Activated CD4-positive, alpha-beta memory T cell treated with anti-CD3 and anti-CD28 coated beads for 36 hours (primary cell): ENCODE measurements at places on chromosomes 12 and 14. TPM values are rescaled to one million over a fixed set of nuclear protein-coding genes. Genes with fewer than 3 reads are reported as not detected.

BHLHE41 gene
- total RNA-seq = not detected

LRTM2 gene
- not detected for total RNA-seq

CCDC197 gene
- total RNA-seq = 0.69 TPM

COX8C gene
- not detected for total RNA-seq

MYBPC1 gene
- not detected for total RNA-seq

DBX2 gene
- not detected for total RNA-seq

OTOGL gene
- total RNA-seq = not detected

DNA sequence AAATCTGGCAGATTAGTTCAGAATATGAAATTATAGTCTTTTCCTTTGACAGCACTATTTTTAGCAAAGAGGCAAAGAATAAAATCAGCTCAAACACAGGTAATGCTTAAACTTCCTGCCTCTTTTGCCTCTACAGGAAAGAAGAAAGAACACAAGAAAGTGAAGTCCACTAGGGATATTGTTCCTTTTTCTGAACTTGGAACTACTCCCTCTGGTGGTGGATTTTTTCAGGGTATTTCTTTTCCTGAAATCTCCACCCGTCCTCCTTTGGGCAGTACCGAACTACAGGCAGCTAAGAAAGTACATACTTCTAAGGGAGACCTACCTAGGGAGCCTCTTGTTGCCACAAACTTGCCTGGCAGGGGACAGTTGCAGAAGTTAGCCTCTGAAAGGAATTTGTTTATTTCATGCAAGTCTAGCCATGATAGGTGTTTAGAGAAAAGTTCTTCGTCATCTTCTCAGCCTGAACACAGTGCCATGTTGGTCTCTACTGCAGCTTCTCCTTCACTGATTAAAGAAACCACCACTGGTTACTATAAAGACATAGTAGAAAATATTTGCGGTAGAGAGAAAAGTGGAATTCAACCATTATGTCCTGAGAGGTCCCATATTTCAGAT lies 17.4 kb downstream of the TMPO start:
- H3K4me1 ChIP-seq = peaks cover 4% of the 10 kb centered on the region
- H3K27ac ChIP-seq = no peak overlapping the region
- DNase-seq = no peak

GRCh38 chr14:45893127-45893526 lies 640.1 kb upstream of the MIS18BP1 start:
- H3K4me1 ChIP-seq = no peaks in the 10 kb centered on the region
- no peak overlapping the region for H3K4me3 ChIP-seq
- no peak overlapping the region for H3K27ac ChIP-seq
- no peaks in the 10 kb centered on the region for H3K36me3 ChIP-seq
- no peak for DNase-seq
- no peaks in the 10 kb centered on the region for H3K27me3 ChIP-seq

GRCh38 chr12:8867786-8868185 lies 45.4 kb downstream of the A2ML1 start:
- no peak overlapping the region for H3K27ac ChIP-seq
- no peak overlapping the region for H3K4me3 ChIP-seq
- DNase-seq = no peak

DNA sequence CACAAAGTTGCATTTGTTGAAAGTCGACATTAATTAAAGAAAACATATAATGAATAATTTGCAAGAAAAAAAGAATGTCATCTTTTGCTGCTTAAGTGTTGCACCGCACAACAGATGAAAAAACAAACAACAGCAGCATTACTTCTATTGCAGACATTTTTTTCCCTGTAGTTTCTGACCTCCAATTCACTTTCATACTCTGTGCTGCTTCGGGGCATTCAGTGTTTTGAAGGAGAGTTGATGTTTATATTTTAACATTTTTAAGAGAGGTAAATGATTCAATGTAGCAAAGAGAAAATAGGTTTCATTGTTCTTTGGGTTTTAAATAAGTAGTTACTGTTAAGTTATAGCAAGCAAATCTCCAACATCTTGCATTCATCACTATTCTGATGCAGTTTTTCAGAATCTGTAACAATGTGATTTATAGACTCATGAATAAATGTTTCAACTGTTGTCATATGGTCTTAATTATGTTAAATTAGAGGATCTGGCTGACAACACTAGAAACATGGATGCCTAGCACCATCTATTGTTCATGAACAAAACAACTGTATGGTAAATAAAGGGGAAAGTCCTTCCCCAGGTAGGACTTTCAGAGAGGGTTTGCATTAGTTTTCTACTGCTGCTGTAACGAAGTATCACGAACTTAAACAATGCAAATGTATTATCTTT lies 168.1 kb downstream of the BCAT1 start:
- H3K4me3 ChIP-seq = no peak overlapping the region
- H3K27ac ChIP-seq = no peak overlapping the region
- H3K36me3 ChIP-seq = no peaks in the 10 kb centered on the region
- H3K27me3 ChIP-seq = peaks cover 10% of the 10 kb centered on the region

GRCh38 chr14:74324931-74325361 lies 22.2 kb upstream of the ABCD4 start:
- H3K36me3 ChIP-seq = no peaks in the 10 kb centered on the region
- H3K4me1 ChIP-seq = no peaks in the 10 kb centered on the region
- H3K27ac ChIP-seq = no peak overlapping the region

GRCh38 chr14:84090837-84091236 lies 1439.1 kb upstream of the FLRT2 start:
- DNase-seq = no peak
- no peak overlapping the region for H3K4me3 ChIP-seq
- no peaks in the 10 kb centered on the region for H3K36me3 ChIP-seq
- H3K27ac ChIP-seq = no peak overlapping the region
- H3K4me1 ChIP-seq = no peaks in the 10 kb centered on the region

DNA sequence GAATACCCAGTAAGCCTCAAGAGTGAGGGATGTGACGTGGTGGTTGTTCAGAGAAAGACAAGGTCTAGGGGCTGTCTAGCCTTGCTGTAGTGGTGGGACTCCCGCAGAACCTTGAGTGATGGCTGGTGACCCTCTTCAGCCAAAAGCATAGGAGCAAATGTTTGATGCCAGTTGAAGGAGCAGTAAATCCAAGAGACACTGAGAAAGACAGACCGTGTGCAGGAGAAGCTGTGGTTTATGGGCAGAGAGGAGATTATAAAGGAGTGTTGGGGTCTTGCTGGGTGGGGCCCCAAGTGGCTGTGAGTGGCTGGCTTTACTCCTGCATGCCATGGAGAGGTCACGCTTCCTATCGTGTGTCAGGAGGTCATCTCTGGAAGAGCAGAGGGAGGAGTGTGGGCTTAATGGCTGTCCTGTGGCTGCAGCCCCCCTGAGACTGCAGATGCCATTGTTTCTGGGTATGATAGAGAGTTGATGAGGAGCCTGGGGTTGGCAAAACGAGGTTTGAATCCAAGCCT lies 152.0 kb upstream of the CCND2 start:
- H3K4me3 ChIP-seq = no peak overlapping the region
- peaks cover 48% of the 10 kb centered on the region for H3K4me1 ChIP-seq
- H3K27me3 ChIP-seq = peaks cover 4% of the 10 kb centered on the region

- peaks cover 16% of the 10 kb centered on the region for H3K27me3 ChIP-seq
- H3K4me3 ChIP-seq = no peak overlapping the region
- no peak overlapping the region for H3K27ac ChIP-seq
- H3K4me1 ChIP-seq = no peaks in the 10 kb centered on the region
- no peak for DNase-seq
These were observed 172.4 kb downstream of the PHETA1 start for GRCh38 chr12:111196532-111196931.

- H3K4me1 ChIP-seq = peaks cover 35% of the 10 kb centered on the region
- no peak overlapping the region for H3K27ac ChIP-seq
- H3K36me3 ChIP-seq = no peaks in the 10 kb centered on the region
- no peak for DNase-seq
- no peak overlapping the region for H3K4me3 ChIP-seq
These were observed 140.8 kb downstream of the TTC7B start for GRCh38 chr14:90675399-90675798.

GRCh38 chr12:55034218-55034617 lies 14.4 kb downstream of the NEUROD4 start:
- no peak for DNase-seq
- H3K4me3 ChIP-seq = no peak overlapping the region
- no peak overlapping the region for H3K27ac ChIP-seq
- no peaks in the 10 kb centered on the region for H3K36me3 ChIP-seq
- H3K4me1 ChIP-seq = peaks cover 27% of the 10 kb centered on the region

- H3K36me3 ChIP-seq = no peaks in the 10 kb centered on the region
- H3K4me3 ChIP-seq = no peak overlapping the region
- no peak overlapping the region for H3K27ac ChIP-seq
- no peak for DNase-seq
- H3K4me1 ChIP-seq = no peaks in the 10 kb centered on the region
These were observed 178.8 kb downstream of the GRIP1 start for GRCh38 chr12:66500091-66500490.

DNA sequence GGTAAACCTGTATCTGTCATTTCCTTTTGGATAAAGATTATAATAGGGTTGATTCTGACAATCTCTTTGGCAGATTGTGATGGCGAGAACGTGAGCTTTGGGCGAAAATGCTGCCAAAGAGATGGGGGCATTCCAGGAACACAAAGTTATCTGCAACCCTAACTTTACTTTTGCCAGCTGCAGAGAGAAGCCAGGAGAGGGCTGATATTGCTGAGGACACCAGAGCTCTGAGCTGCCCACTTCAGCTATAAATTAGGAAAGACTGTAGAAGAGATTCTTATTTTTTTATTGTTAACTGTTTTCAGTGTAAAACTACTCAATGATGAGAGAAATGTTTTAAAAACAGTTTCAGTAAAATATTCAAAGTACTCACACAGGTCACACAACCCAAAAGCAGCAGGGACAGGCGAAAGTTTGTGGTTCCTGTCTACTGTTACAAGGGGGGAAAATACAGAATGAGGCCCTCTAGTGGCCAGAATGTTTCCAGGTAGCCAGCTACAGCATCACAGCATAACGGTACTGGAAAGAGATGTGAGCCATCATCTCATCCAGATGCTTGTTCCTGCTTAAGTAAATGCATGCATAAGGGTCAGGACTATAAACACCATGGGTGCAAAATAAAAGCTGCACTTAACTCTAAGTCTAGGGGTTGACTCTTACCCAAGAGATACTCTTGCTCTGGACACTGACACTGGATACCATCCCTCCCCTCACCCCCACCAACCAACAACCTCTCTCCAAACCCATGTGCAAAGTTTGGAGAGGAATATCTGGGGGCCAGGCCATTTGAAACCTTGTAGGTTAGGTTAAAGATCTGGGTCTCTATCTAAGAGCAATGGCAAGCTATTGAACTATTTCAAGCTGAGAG lies 498.4 kb downstream of the RMST start:
- no peaks in the 10 kb centered on the region for H3K36me3 ChIP-seq
- no peak overlapping the region for H3K4me3 ChIP-seq
- no peaks in the 10 kb centered on the region for H3K27me3 ChIP-seq
- no peaks in the 10 kb centered on the region for H3K4me1 ChIP-seq
- DNase-seq = peak; percentile 12

DNA sequence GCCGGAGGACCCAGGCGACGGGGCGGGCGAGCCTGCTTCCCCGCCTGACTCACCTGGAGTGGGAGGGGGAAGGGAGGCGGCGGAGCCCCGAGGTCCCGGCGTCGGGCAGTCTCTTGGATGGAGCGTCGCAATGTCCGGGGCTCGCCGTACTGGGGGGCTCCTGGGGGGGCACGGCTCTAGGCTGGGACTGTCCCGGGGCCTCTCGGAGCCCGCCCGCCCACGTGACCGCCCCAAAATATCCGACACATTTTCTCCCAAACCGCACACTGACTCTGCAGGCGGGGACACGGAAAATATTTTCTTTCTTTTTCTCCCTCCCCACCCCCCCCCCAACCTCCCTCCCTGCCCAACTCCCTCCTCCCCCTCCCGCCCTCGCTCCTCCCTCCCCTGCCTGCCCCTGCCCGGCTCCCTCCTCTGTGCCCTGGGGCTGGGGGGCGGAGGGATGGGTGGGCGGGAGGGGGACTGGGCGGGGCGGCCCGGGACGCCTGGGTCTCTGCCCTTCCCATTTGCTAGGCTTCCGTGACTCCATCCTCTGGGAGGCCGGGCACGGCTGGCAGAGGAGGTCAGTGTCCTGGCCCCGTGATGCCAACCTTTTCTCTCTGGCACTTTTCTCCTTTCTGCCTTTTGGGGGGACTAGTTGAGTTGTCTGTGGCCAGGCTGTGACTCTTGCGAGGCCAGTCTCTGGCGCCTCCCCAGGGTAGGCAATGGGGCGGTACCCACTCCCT lies at the start of gene RARG:
Gene RARG, minus strand, starts transcription at position 289 of the 725 bp plus-strand sequence. CDS start 4,664 bp downstream, outside the sequence.
- H3K4me3 ChIP-seq = peak within 1 kb of the TSS; percentile 86
- peak; percentile 81 for DNase-seq
- H3K27me3 ChIP-seq = no peaks in the 10 kb centered on the region
- H3K4me1 ChIP-seq = peaks cover 74% of the 10 kb centered on the region

GRCh38 chr12:57835366-57836288 lies 10.9 kb downstream of the CTDSP2 start:
- peaks cover 88% of the 10 kb centered on the region for H3K4me1 ChIP-seq
- H3K4me3 ChIP-seq = no peak overlapping the region

- H3K4me1 ChIP-seq = peaks cover 10% of the 10 kb centered on the region
- H3K36me3 ChIP-seq = peaks cover 4% of the 10 kb centered on the region
- H3K27me3 ChIP-seq = no peaks in the 10 kb centered on the region
- DNase-seq = no peak
These were observed 25.3 kb downstream of the DDHD1 start for GRCh38 chr14:53127832-53128231.
